ENCODE measurements at places on chromosomes 11 and 22.

DNA sequence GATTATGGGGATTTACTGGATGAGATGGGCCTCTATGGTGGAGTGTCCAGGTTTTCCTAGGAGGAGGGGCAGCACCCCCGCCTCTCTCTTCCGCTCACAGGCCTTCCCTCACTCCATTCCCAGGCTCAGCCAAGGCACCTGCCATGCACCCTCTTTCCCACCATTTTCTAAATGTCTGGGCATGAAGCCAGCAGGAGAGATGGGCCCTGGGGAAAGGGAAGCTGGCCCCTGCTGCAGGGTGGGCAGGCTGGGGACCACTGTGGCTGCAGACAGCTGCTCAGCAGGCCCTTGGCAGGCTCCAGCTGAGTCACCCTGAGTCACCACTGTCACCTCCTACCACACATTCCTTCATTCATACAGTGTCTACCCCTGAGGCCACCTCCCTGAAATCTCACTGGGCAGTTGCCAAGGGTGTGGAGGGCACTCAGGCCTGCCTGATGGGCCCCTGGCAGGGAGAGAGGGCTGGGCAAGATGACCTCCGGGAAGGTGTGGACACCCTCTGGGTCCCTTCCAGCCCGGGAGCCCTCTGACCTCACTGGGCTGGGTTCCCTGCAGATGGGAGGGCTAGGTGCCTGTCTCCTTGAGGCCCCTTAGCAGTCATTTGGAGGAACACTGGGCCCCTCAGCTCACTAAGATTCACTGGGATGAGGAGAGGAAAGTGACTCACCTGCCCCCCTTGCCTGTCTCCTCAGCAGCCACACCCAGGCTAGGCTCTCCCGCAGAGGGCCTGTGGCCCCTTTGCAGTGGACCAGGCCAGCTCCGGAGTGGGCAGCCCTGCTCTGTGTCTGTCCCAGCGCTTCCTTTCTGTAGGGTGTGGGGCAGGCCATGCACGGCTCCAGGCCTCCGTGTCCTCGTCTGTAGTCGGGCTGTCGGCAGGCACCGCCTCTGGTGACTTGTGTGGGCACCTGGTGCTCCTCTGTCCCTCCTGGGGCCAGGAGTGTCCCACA lies 7.8 kb downstream of the MYEOV start:
- DNase-seq = no peak

DNA sequence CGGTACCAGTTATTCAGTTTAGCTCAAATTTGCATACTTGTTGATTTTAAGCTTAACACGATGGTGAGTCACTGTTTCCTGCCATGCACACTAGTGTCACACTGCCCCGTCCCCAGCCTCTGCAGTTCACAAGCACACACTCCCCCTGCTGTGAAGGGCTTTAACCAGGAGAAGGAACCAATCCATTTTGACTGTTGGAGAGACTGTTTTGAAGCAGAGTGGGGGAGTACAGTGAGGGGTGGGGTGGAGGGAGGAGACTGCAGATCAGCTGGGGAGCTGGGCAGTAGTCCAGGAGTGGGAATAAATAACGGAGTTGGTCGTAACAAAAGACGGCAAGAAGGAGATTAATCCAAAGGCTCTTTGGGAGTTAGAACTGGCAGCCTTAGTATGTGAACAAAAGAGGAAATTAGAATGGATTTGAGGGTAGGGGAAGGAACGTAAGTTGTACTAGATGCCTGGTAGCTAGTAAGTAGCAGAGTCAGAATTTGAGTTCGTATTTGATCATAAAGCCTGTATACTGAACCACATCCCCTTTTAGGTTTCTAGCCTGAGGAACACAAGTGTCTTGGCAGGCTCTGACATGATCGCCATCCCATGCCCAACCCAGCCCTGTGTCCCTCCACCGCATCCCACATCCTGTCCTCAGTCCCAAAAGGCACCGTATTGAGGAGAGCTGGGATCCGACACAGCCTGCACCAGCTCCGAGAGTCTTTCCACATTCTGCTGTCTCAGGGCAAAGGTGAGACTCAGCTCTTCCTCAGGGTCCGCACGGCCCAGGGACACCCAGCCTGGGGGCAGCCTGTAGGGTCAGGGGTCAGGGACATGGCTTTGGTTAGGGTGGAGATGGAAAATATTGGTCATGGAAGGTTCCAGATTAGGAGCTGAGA lies 862 bp downstream of the TPP1 start:
- no peak for DNase-seq

DNA sequence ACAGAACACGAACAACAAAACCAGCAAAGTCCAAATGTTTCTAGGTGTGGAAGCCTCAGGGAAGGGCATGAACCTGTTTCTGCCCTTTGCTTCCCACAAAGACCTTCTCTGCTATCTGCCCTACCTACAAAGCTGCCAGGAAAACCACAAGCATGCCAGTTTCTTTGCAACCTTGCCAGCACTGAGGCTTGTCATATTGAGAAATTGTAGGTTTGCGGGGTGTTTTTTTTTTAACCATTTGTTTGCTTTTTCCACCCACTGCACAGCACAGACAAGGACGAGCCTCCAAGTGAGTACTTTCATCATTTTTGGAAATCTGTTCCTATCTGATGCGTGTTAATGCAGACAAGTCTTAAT lies 12.8 kb downstream of the PARVG start:
- peak; percentile 20 for DNase-seq

DNA sequence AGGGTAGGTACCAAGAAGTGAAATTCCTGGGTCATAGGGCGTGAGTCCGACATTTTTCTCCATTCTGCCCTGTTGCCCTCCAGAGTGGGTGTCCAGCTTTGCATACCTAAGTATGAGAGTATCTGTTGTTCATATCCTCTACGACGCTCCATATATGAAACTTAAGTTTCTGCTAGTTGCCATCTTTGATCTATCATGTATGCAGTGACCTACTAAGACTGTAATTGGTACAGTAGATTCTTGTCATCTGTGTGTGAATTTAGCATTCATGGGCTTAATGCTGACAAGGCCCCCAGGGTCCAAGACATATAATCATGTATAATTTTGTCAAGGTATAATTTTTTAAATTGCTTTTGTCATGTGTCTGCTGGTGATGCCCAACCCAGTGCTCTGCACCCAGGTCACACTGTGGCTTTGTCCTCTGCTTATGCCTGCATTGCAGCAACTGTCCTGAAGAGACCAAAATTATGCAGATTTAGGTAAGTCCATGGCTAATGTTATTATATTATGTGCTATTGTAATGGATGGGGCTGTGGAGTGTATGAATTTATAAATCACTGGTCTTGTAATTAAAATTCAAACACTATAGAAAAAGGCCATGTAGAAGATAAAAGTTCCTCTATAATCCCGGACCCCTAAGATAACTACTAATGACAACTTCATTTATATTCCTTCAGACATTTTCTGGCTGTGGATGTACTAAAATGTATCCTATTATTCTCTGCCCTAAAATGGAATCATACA lies 12.2 kb downstream of the NEAT1 start:
- DNase-seq = no peak

DNA sequence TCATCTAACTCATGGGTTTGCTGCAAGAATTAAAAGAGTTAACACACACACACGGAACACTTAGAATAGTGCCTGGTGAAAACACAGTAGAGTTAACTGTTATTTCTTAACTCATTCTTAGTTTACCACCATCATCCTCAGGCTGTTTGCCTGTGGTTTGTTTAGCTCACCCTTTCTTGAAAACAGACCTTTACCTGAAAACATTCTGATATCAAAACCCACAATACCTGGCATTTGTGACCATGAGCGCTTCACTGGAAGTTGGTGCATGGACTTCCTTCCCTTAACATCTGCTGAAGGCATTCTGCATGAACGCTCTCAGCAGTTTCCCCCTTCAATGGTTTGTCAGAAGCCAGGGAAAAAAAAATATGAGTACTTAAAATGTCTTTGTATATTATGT lies 256.0 kb downstream of the ETS1 start:
- no peak for DNase-seq

DNA sequence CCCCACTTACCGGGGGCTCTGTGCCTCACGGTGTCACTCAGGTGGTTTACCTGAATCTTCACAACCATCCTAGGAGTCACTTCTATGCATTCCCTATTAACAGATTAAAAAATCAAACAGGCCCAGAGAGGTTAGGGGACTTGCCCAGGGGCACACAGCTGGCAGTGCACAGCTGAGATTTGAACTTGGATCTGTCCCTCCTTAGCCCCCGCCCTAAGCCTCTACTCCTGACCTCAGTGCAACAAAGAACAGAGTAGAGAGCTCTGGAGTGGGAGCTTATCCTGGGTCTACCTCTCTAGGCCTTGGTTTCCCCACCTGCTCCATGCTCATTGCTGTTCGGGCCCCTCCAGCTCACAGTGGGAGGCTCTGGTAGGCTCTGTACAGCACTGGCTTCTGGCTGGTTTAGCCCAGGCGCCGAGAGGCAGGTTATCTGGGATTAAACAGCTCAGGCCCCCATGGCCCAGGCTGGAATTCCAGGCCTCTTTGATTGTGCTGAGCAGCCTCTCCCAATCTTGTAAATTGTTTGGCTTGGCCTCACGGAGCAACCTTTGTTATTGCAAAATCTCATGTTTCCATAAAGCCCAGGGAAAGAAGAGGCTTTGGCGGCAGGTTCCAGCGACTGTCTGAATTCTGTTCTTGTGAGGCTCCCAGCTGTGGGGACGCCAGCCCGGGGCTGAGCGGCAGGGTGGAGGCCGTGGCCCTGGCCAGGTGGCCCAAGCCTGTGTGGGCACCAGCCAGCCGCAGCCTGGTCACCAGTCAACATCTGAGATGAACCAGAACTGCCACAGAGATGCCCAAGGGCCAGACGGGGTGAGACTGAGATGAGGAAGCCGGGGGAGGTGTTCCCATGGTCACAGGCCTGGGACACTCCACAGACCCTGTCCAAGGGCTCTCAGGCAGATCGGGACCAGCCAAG lies 28.9 kb upstream of the SHISAL1 start:
- no peak for DNase-seq

GRCh38 chr11:85930879-85931366 lies 75.7 kb downstream of the CCDC83 start:
- DNase-seq = no peak

DNA sequence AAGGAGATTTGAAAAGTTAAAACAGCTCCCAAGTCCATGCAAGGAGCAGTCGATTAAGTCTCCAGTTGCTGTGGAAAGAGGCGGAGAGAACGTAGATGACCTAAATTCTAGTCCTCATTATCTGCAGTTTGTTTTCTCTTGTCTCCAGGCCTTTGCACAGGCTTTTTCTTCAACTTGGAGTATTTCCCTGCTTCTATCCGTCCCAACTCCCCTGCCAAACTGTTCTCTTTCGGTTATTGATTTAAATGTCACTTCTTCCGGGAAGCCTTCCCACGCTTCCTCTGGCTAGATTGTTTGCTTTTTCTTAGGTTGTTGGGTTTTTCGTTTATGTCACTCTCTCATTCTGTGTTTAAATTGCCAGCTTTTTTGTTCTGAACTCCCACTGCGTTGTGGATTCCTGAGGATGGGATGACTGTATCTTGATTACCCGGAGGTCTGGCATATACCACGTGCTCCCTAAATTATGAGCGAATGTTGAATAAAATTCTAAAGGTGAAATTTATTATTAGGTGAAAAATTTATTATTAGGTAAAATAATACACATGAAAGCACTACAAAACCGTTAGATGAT lies 463 bp downstream of the TMEM126B start:
- DNase-seq = no peak

GRCh38 chr11:34860034-34860433 lies 56.1 kb downstream of the APIP start:
- peak; percentile 76 for DNase-seq

GRCh38 chr22:22386602-22387385 lies 121.7 kb downstream of the ZNF280B start:
- no peak for DNase-seq

DNA sequence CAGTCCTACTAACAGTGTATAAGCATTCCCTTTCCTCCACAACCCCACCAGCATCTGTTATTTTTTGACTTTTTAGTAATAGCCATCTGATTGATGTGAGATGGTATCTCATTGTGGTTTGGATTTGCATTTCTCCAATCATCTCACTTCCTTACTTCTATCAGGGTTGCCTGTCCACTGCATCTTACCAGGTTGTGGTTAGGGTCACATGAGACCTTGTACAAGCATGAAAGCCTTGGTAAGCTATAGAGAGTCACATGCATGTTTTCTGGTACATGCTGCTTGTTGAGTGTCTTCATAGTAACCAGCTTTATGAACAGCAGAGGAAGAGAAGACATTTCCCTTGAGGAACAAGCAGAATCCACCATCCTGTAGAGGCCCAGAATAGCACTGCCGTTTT lies 102.9 kb upstream of the PAX6 start:
- DNase-seq = no peak

Data from epithelial cell of prostate (primary cell).